ENCODE measurements at places on chromosomes 7 and 10.

GRCh38 chr7:47338026-47338425 is 243.9 kb downstream of the TNS3 start:
- DNase-seq: no peak

DNA sequence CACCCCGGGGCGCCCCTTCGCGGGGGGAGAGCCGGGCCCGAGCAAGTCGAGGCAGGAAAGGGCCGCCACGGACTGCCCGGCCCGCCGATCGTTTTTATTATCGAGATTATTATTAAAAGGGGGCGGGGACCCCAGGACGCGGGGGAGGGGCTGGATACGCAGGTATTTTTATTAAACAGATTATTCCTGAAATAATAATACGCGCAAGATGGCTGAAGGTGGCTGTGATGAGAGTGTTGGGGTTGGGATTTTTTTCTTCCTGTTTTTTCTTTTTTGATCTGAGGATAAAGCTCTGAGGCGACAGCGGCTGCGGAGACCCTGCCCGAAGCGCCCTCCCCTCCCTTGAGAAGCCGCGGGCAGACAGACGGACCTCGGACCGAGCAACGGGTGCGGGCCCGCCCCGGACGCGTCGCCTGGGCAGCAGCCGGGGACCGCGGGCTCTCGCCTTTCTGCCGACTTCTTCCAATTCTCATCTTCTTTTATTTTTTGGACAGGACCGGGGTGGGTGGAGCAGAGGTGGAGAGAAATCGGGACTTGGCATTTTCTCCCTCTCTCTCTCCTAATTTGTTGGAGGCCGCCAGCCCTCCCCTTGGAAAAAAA is 1.4 kb upstream of the TRIM8 start:
- peak; percentile 34 for DNase-seq

DNA sequence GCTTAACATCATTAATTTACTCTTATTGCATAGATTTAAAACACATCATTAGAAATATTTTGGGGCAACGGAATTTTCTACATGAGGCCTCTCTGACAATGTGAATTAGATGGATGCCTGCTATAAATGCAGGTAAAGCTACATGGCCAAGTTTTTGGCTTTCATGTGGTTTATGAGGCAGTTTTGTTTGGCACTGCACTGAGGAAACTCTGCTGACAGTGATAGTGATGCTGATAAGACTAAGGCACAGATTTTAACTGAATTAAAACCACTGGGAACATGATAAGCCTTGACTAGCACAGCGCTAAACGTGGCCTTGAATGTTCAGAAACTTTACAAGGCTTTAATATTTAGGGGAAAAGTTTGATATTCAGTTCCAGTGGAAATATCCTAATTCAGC is 114.3 kb upstream of the NOBOX start:
- no peak for DNase-seq

- no peak for DNase-seq
Observed at GRCh38 chr7:40880581-40880980, 745.8 kb downstream of the SUGCT start.

DNA sequence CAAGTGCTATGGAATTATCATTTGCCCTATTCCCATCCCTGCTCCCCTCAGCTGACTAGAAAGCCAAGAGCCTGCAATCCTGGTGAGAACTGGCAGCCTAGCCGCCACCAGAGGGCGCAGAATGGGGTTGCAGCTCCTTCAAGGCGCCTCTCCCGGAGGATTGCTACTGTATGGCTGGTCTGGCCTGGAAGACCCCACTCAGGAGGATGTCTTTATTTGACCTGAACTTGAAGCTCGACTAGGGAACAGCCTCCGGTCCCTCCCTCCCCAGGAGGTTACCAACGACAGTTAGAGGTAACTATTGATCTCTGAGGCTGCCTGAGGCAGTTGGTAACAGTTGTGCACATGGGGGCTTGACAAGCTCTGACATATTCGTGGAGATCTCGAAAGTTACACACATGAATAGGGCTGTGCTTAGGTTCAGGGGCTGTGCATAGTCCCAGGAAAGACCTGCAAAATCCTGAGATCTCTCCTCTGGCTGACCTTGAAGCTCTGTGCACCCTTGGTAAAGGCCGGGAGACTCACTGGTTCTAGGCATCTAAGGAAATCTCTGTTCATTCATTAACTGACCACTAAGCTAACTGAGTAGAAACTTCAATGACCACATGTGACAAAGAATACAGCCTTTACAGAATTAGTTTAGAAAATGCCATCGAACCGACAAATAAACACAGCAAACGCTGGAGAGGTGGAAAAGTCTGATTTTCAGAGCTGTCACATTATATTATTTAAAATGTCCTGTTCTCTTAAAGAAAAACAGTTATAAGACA is 65.7 kb downstream of the TSPAN12 start:
- DNase-seq: peak; percentile 44

DNA sequence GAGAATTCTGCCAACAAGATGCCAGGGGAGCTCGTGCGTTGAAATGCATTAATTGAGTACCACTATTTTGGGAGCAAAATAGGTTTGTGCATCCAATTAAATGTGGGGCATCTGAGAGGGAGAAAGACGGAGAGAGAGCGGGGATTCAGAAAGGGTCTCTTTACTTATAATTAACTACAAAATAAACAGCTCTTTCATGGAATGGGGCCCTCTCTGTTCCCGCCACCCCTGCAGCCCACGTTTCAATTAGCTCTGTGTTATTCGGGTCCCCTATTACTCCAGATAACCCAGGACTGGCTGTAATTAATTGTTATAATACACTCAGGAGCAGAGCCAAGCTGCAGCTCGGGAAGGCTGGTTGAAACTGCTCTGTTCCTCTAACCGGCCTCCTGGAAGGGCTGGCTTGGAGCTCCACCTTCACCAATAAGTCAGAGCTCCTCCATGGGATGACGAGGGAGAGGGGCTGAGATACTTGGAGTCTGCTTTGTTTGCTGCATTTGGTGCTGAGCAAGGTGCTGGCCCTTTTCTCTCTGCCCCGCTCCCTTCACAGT is 67.8 kb downstream of the CARD11 start:
- DNase-seq: no peak

- DNase-seq: no peak
Observed at GRCh38 chr10:70492786-70493659, 14.5 kb downstream of the PALD1 start.

GRCh38 chr10:116743266-116744064 is 1.1 kb upstream of the HSPA12A start:
- DNase-seq: no peak

GRCh38 chr10:93445097-93445960 is 36.8 kb downstream of the MYOF start:
- DNase-seq: peak; percentile 12

- DNase-seq: no peak
Observed at GRCh38 chr7:66894463-66895080, 26.5 kb upstream of the TMEM248 start.

GRCh38 chr10:52229291-52229931 is 84.7 kb upstream of the DKK1 start:
- no peak for DNase-seq

Data from NCI-H1694 treated with DMSO at 0.1 percent for 48 hours (cell line).